ENCODE measurements at places on chromosomes 12 and 14.

DNA sequence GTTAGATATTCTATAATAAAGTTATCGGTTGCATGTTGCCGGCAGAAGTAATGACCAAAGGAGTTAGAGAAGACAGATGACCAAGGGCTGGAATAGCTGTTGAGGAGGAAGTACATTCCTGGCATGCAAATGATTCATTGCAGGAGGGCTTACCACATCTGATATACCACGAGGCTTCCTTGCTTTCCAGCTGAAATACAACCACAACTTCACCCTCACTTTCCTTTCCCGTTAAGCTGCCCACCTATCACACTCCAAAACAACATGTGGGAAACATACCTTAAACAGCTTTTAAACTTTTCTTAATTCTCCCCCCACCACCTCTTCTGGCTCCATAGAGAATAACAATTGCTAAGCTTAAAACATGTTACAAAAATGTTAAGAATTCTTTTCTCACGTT lies 594.1 kb downstream of the NRXN3 start:
- no peak for DNase-seq

GRCh38 chr12:59149995-59150642 lies 229.8 kb upstream of the LRIG3 start:
- no peak for DNase-seq

DNA sequence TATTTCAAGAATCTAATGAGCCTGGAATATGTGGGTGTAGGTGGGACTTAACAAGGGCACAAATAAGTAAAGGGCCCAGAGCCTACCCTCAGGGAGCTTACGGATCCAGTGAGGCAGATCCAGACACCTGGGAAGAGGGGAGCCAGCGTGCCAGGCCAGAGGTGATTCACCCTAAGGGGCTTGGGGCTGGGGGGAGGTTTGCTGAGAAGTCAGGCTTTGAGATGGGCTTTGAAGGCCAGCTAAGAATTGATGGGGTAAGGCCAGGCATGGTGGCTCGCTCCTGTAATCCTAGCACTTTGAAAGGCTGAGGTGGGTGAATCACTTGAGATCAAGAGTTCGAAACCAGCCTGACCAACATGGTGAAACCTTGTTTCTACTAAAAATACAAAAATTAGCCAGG lies 695 bp upstream of the MMP19 start:
- no peak for DNase-seq

GRCh38 chr12:101743724-101744472 lies 4.6 kb upstream of the SYCP3 start:
- DNase-seq: no peak
